ENCODE measurements at places on chromosomes 1 and 21. TPM values are rescaled to one million over a fixed set of nuclear protein-coding genes. Genes with fewer than 3 reads are reported as not detected.

CASQ1 gene
- total RNA-seq: 35.8 TPM

DYNLT5 gene
- total RNA-seq: 4.6 TPM

CLIC6 gene
- 10.9 TPM for total RNA-seq

ALX3 gene
- total RNA-seq: 2.5 TPM

SV2A gene
- total RNA-seq: 38.3 TPM

SFN gene
- total RNA-seq: 8.5 TPM

LINGO4 gene
- total RNA-seq: not detected

BSND gene
- not detected for total RNA-seq

HCN3 gene
- 7.4 TPM for total RNA-seq

C1orf53 gene
- 4.7 TPM for total RNA-seq

POU3F1 gene
- 1.5 TPM for total RNA-seq

NHLH1 gene
- total RNA-seq: 2.7 TPM

C1orf74 gene
- total RNA-seq: 2.6 TPM

C8A gene
- total RNA-seq: not detected

UBE2U gene
- 0.33 TPM for total RNA-seq

LMOD1 gene
- total RNA-seq: 23.3 TPM

OPTC gene
- total RNA-seq: 40.7 TPM

ARTN gene
- 2.4 TPM for total RNA-seq

OR2AK2 gene
- not detected for total RNA-seq

KIRREL1 gene
- 80.8 TPM for total RNA-seq

FAM163A gene
- total RNA-seq: 1.3 TPM

CRP gene
- not detected for total RNA-seq

FCRL2 gene
- 0.27 TPM for total RNA-seq

RNU1-4 gene
- under 0.01 TPM for total RNA-seq

LYSMD1 gene
- 19.3 TPM for total RNA-seq

LRRC7 gene
- total RNA-seq: 29.1 TPM

SPRR2F gene
- total RNA-seq: not detected

CENPL gene
- total RNA-seq: 11.7 TPM

APOBEC4 gene
- not detected for total RNA-seq

ZNF593 gene
- 11.1 TPM for total RNA-seq

ADGRL4 gene
- 20.1 TPM for total RNA-seq

ZNF648 gene
- 0.71 TPM for total RNA-seq

GBP7 gene
- total RNA-seq: not detected

LCE2A gene
- not detected for total RNA-seq

SPRR1A gene
- not detected for total RNA-seq
